ENCODE measurements at places on chromosomes 1 and 21.
A peak's percentile ranks its signal among the peaks of the same experiment; 100 is the strongest.

- DNase-seq: no peak
These were observed 97.4 kb upstream of the DUSP10 start for GRCh38 chr1:221839321-221839720.

- peak; percentile 8 for DNase-seq
These were observed 431.0 kb downstream of the DPYD start for GRCh38 chr1:97489834-97490233.

DNA sequence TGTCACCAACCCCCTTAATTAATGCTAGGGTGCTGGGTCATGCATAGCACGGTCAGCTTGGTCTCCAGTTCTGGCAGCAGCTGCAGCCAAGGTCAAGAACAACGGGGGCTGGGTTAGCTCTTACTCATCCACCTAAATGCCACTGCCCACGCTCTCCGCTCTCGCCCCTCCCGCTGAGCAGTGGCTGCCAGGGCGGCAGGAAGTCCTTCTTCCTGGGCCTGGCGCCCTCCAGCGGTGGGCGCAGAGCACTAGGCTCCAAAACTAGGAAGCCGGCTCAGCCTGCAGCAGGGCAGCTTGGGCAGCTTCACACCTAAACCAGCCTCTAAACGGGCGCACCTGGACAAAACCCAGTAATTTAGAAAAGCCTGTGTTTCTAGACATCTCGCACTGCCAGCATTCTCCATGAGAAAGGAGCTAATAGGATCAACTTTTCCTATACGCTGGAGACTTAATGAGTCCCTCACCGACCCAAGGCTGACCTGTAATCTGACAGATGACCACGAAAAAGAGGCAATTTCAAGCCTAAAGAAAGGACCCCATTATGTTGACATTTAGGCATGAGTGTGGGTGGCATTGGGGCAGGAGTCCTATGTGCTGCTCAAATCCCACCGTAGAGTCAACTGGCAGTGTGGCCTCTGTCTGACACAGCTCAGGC is 78.4 kb upstream of the LRRN2 start:
- peak; percentile 61 for DNase-seq

- DNase-seq: no peak
These were observed 176.6 kb downstream of the NRIP1 start for GRCh38 chr21:14888202-14888601.

GRCh38 chr1:196148367-196148970 is 459.8 kb downstream of the KCNT2 start:
- DNase-seq: peak; percentile 53

GRCh38 chr1:99636647-99637175 is 9.2 kb upstream of the PALMD start:
- no peak for DNase-seq

DNA sequence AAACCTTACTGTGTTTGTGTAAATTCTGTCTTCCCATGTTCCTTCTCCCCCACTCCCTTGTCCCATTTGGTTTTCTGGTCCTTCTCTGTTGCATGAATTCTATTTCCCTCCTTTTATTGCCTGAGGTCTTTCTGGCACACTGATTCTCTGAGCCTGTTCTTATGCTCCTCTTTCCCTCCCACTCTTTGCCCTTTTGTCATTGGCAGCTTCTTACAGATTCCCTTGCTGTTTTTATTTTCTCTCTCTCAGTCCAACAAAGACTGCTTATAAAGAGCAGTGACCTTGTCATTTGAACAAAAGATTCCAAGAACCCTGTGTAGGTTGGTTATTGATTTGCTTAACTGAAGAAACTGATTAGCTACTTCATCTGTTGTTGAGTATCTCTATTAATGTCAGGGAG is 49.7 kb downstream of the GPR52 start:
- DNase-seq: no peak

- no peak for DNase-seq
These were observed 97.7 kb downstream of the ATP5PO start for GRCh38 chr21:33817663-33818451.

DNA sequence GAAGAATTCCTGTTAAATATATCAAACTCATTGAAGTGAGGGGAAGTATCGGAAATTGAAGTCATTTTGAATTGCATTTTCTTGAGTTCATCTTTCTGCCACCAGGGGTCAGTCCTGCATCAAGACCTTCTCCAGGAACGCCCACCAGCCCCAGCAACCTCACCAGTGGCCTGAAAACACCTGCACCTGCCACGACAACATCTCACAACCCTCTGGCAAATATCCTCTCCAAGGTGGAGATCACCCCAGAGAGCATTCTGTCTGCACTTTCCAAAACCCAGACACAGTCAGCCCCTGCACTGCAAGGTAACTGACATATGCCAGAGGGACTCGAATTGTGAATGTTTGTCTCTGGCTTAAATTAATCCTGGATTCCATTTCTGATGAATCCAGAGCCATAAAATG is 22.8 kb upstream of the TARS2 start:
- peak; percentile 51 for DNase-seq

GRCh38 chr1:34267326-34267725 is 90.6 kb downstream of the C1orf94 start:
- peak; percentile 5 for DNase-seq

GRCh38 chr1:208606959-208607358 is 362.8 kb upstream of the PLXNA2 start:
- DNase-seq: no peak

All from fibroblast of skin of scalp (primary cell).